ENCODE measurements at places on chromosomes 6 and 20. TPM values are rescaled to one million over a fixed set of nuclear protein-coding genes. Genes with fewer than 3 reads are reported as not detected.

The SLPI gene
- total RNA-seq, result 0.82 TPM

The BPI gene
- total RNA-seq, result 0.27 TPM

The TFAP2C gene
- total RNA-seq, result not detected

DNA sequence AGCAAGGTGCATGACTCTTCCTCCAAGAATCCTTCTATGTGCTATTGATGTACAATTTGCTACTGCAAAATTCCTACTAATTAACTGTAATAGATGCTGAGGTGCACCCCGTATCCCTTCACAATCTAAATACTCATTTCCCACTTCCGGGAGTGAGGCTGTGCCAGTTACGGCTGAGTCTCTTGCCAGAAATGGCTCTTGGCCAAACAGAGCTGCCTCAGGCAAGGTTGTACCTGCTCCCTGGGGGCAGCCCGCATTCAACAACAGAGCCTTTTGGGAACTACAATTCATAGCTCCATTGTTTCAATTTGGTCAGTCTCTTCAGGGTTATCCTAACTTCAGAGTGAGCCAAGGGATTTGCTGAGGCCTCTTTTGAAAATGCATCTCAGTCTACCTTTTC lies 789.8 kb upstream of the MAP3K7 start:
- DNase-seq, result peak; percentile 10

GRCh38 chr6:153947808-153948447 lies 91.1 kb upstream of the OPRM1 start:
- peak; percentile 12 for DNase-seq

GRCh38 chr6:148925701-148926100 lies 178.9 kb downstream of the UST start:
- no peak for DNase-seq

DNA sequence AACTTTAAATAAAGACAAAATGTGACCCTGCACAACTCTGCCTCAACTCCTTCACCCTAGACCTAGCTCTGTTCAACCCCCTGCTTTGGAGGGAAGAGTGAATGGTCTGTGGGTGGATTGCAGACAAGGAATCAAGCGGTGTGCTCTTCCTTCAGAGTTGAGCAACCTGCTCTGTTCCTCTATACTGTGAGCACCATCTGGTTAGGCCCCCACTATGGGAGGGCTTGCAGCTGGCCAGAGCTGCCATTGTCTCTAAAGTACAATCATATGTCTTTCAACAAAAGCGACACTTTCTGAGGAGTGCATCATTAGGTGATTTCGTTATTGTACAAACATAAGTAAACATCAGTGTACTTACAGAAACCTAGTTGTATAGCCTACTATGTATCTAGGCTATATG lies 406.1 kb upstream of the MARCKS start:
- DNase-seq, result no peak

DNA sequence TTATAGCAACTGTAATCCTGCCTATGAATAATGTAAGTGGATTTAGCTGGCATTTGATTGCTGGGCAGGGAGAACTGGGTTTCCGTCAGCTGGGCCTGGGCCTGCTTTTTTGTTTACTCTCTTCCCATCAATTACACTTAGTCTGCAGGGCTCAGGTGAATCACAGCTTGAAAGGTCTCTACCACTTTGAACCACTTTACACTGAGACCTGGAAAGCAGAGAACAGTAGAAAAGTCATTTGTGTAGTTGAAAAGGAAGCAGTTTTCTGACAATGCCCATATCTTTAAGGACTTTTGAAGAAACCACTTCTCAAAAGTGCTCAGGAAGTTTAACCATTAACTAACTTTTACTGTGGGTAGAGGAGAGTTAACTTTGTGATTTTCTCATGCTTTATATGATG lies 315.4 kb upstream of the SASH1 start:
- no peak for DNase-seq

DNA sequence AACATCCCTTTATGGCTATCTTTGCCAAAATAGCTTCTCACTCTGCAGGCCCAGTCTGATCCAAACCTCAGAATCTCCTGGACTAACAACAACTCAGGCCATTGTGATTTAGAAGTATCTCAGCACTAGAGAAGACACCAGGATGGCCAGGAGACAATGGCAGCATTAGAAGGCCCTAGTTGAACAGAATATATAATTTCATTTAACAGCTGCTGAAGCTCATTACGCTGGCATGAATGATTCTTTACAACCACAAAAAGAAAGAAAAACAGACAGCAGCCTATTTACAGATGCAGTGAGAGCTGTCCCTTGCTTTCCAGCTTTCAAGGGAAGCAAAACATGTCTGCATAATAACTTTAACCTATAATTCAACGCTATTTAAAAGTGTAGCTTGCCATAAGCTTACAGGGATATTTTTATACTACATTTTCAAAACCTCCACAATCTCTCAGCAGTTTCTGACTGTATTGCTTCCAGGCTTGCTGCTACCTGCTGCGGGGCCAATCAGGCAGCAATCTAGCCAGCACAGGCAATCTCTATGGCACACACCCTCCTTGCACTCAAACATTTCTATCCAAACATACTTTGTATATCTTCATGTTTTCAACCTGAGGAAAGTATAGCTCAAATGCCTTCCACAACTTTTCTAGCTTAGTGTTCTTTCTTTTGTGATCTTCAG lies 107.3 kb downstream of the OGFRL1 start:
- DNase-seq, result peak; percentile 26

GRCh38 chr6:95413789-95414188 lies 163.5 kb upstream of the MANEA start:
- no peak for DNase-seq

DNA sequence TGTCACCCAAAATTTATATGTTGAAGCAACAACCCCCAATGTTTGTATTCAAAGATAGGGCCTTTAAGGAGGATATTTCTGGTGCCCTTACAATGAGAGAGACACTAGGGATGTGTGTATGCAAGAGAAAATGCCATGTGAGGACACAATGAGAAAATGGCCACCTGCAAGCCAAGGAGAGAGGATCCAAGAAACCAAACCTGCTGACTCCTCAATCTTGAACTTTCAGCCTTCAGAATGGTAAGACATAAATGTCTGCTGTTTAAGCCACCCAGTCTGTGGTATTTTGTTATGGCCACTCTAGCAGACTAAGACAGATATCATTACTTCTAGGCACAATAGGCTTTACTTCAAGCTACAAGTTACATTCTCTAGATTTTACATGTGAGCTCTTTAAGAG lies 1145.1 kb upstream of the MAP3K7 start:
- DNase-seq, result no peak

DNA sequence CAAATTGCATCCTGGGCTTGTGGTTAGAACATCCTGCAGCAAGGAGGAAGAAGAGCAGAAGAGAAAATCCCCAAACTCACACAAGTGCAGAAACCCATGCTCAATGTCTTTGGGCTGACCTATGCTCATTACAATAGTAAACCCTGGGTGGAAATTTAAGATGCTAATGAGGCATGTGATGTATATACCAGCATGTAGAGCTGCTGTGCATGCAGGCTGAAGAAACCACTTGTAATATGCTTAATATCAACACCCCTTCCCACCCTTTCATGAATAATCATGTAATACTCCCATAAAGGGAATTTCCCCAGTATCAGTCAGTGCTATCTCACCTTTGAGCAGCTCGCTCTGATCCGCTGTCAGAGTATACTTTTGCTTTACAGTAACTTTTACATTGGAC lies 90.0 kb upstream of the GRIK2 start:
- DNase-seq, result no peak

Data from cerebellum (tissue), 4 donors.